ENCODE measurements at places on chromosomes 4 and X. TPM values are rescaled to one million over a fixed set of nuclear protein-coding genes. Genes with fewer than 3 reads are reported as not detected.
A peak's percentile ranks its signal among the peaks of the same experiment; 100 is the strongest.

DNA sequence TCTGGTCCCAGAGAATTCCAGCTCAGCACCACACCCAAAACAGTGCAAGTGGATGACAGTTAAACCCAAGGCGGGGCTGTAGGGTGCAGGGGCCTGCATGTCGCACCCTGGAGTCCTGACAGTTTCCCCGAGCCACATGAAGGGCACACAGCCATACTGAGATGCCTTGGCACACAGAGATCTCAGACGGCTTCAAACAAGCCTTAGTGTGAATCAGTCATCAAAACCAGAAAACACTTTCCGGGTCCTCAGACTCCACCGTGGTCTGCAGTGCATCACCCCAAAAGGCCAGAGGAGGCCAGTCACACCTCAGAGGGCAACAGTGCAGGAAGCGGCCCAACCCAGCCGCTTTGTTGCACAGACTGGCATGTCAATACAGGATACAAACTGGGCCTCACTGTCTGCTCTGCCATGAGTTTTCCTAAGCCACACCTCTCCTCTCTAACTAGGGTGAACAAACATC, 64.6 kb upstream of the ENPP6 start:
- DNase-seq, result no peak
- no peak overlapping the region for H3K4me3 ChIP-seq
- no peaks in the 10 kb centered on the region for H3K27me3 ChIP-seq

DNA sequence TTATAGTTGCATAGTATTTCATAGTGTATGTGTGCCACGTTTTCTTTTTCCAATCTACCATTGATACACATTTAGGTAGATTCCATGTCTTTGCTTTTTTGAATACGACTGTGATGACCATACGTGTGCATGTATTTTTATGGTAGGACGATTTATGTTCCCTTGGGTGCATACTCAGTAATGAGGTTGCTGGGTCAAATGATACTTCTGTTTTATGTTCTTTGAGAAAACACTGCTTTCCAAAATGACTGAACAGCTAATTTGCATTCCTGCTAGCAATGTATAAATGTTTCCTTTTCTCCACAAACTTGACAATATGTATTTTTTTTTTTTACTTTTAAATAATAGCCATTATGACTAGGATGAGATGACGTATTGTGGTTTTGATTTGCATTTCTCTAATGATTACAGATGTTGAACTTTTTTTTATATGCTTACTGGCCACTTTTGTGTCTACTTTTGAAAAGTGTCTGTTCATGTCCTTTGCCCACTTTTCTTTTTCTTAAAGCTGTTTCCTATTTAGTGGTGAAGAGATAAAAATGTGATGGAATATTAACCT, 969.5 kb upstream of the NDST4 start:
- no peak for DNase-seq
- no peaks in the 10 kb centered on the region for H3K4me1 ChIP-seq
- no peaks in the 10 kb centered on the region for H3K36me3 ChIP-seq
- no peaks in the 10 kb centered on the region for H3K27me3 ChIP-seq
- H3K4me3 ChIP-seq, result no peak overlapping the region

AFF1 gene
- 80.5 TPM for total RNA-seq

DNA sequence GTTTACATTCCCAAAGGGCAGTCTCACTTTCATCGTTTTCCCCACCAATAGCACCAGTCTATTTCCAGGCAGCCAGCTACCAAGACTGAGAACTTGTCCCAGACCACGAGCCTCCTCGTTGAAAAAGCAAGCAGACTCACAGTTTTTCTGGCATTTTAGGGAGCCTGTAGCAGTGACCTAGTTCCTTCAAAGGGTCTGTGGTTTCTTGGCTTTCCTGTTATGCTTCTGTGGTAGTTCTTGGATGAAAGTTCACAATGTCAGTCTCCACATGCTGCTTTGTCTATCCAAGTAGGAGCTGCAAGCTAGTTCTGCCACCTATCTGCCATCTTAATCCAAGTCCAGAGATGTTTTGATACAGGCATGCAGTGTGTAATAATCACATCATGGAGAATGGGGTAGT, 151.6 kb upstream of the ZC4H2 start:
- H3K27me3 ChIP-seq, result no peaks in the 10 kb centered on the region
- H3K36me3 ChIP-seq, result no peaks in the 10 kb centered on the region
- DNase-seq, result no peak

GRCh38 chr4:173318648-173319211, 15.4 kb downstream of the HMGB2 start:
- DNase-seq, result no peak
- no peaks in the 10 kb centered on the region for H3K4me1 ChIP-seq
- H3K27me3 ChIP-seq, result no peaks in the 10 kb centered on the region
- H3K4me3 ChIP-seq, result no peak overlapping the region

DNA sequence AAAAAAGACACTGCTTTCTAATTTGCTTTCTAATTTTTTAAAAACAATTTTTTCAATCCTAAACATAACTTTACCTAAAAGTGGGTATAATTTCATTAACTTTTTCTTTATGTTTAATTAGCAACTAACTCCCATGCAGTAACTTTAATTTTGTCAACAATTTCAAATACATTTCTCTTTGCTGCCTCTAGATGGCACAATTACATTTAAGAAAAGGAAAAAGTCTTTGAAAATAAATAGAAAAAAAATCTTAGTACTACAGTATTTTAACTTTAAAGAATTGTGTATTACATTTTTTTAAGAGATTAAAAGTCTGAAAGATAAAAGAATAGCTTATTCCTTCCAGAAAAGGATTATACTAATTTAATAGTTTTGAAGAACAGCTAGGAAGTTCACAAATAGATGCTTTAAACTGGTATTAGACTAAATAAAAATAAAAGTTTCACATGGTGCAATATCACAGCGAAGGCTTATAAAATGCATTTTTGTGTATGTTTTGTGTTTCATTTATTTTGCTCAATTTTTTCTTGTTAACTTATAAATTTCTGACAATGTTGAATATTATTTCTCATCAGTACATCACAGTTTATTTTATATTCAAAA, 105.1 kb downstream of the ADGRA3 start:
- no peaks in the 10 kb centered on the region for H3K36me3 ChIP-seq
- no peak overlapping the region for H3K27ac ChIP-seq
- no peaks in the 10 kb centered on the region for H3K4me1 ChIP-seq
- no peak for DNase-seq
- H3K27me3 ChIP-seq, result no peaks in the 10 kb centered on the region
- no peak overlapping the region for H3K4me3 ChIP-seq

DNA sequence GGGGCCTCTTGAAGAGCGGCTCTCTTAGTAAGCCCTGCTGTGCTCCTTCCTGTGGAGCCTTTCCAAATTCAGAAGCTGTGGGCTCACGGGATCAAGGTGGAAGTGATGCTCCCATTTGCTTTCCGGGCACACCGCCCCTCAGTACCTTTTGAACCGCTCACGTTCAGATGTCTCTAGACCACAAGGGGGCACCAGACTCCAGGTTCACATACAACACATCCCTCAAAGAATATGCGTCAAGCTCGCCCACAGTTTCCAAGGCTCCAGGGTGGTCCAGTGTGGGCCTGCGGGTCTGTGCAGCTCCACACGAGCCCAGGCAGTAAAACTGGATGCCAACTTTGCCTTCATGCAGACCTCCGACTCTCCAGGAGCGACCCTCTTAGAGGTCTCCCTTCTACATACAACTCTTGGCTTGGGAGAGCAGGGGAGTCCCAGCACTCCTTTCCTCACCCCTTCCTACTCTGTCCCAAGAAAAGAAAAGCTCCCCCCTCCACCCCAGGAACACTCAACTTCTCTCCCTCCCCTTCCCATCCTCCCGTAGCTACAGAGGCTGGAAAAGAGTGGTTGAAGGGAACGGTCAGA, 11.0 kb downstream of the SUPT20HL1 start:
- DNase-seq, result peak; percentile 50
- no peak overlapping the region for H3K27ac ChIP-seq
- H3K4me1 ChIP-seq, result no peaks in the 10 kb centered on the region
- H3K36me3 ChIP-seq, result no peaks in the 10 kb centered on the region

OPN1MW gene
- not detected for total RNA-seq

NAA11 gene
- not detected for total RNA-seq

DNA sequence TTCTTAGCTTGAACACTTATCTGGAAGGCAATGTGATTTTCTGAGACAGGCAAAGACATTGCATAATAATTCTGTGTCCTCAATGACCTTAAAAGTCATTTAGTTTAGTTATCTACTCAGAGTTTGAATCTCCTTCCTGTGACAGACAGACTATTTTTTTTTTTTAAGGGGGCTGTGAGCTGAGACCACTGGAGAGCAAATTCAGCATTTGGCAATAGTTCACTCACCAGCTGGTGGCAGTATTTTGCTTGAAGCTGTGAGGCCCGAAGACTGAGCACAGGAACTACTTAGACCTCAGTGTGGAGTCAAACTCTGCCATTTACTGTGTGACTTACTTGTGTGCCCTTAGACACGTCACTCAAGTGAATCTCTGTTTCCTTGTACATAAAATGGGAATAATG, 22.9 kb upstream of the CPE start:
- H3K4me1 ChIP-seq, result no peaks in the 10 kb centered on the region
- H3K27me3 ChIP-seq, result no peaks in the 10 kb centered on the region
- DNase-seq, result no peak
- H3K36me3 ChIP-seq, result no peaks in the 10 kb centered on the region
- H3K4me3 ChIP-seq, result no peak overlapping the region
